Activated CD4-positive, alpha-beta T cell treated with anti-CD3 and anti-CD28 coated beads, Interleukin-2, amount 50 U/mL, for 4 hours (primary cell): ENCODE measurements at places on chromosomes 1 and 21.

GRCh38 chr1:24859063-24860010 lies 70.7 kb downstream of the RUNX3 start:
- DNase-seq = no peak

DNA sequence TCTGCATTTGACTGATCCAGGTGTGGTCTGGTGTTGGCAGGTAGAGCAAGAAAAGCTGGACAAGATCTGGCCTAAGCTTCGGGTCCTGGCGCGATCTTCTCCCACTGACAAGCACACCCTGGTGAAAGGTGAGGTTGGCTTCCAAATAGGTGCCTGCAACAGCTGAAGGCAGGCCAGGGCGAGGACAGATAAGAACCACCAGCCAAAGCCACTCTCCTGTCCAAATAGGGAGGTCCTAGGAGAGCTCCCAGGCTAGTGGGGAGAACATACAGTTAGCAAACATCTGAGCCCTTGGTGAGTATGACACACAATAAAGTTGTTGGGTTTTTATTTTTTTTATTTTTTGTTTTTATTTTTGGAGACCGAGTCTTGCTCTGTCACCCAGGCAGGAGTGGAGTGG lies 51.9 kb upstream of the LAX1 start:
- DNase-seq = no peak

- DNase-seq = no peak
Observed at GRCh38 chr1:56255516-56256152, 323.7 kb downstream of the PLPP3 start.

DNA sequence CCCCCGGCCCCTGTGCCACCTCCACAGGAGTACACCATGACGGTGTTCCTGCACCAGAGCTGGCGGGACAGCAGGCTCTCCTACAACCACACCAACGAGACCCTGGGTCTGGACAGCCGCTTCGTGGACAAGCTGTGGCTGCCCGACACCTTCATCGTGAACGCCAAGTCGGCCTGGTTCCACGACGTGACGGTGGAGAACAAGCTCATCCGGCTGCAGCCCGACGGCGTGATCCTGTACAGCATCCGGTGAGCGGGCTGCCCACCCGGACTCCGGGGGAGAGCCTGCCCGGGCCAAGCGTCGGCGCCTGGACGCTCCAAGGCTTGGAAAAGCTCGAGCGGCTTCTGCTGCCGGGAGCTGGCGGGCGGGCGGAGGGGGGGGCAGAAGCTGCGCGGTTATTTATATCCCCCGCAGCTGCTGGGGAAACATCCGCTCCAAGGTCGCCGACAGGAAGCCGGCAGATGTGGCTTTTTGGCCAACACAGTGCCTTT lies 6.4 kb downstream of the GABRD start:
- DNase-seq = no peak

DNA sequence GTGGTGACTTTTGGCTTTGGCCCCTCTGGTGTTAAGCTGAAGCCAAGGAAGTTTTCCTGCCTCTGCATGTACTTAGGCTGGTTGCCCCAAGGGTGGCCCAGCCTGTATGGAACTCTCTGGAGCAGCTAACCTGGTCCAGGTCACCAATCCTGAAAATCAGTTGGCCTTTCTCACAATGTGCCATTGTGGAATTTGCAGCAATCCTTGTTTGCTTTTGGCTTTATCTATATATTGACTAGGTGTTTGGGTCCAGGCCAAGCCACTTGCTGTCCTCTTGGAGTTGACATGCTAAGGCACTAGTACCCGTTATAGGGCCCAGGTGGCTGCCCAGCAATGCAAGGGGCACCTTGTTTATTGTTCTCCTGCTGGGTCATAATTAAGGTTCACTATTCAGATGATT lies 124.6 kb downstream of the CAMTA1 start:
- no peak for DNase-seq

GRCh38 chr1:47894410-47895278 lies 102.5 kb downstream of the TRABD2B start:
- no peak for DNase-seq

GRCh38 chr1:63902844-63903589 lies 129.2 kb downstream of the ROR1 start:
- DNase-seq = no peak

- no peak for DNase-seq
Observed at GRCh38 chr21:15564907-15565306, 164.9 kb upstream of the USP25 start.

- no peak for DNase-seq
Observed at GRCh38 chr1:227092069-227092468, 152.0 kb downstream of the COQ8A start.

- DNase-seq = no peak
Observed at GRCh38 chr1:180577361-180577760, 18.6 kb downstream of the OVAAL start.

GRCh38 chr1:246160905-246161304 lies 346.2 kb downstream of the SMYD3 start:
- DNase-seq = no peak

GRCh38 chr21:36075171-36075570 lies 5.3 kb downstream of the CBR1 start:
- no peak for DNase-seq

- no peak for DNase-seq
Observed at GRCh38 chr1:58803858-58804257, 20.0 kb upstream of the JUN start.

DNA sequence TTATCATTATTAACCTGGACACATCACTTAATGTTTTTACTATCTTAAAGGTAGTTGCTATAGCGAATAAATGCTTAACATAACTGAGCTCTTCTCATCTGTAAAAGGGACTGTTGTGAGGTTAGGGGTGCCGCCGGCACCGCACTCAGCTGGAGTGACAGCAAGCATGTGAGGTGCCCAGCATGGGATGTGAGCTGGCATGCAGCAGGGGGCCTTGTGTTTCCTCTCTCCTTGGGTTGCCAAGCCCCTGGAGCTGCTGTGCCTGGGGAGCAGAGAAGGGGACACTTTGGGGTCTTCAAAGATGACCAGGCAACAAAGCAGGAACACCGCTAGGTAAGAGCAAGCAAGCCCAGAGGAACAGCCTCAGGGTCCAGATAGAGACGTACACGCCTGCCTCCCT lies 2.1 kb upstream of the ZC3H12A start:
- no peak for DNase-seq

GRCh38 chr1:108097018-108097417 lies 103.1 kb downstream of the SLC25A24 start:
- no peak for DNase-seq

DNA sequence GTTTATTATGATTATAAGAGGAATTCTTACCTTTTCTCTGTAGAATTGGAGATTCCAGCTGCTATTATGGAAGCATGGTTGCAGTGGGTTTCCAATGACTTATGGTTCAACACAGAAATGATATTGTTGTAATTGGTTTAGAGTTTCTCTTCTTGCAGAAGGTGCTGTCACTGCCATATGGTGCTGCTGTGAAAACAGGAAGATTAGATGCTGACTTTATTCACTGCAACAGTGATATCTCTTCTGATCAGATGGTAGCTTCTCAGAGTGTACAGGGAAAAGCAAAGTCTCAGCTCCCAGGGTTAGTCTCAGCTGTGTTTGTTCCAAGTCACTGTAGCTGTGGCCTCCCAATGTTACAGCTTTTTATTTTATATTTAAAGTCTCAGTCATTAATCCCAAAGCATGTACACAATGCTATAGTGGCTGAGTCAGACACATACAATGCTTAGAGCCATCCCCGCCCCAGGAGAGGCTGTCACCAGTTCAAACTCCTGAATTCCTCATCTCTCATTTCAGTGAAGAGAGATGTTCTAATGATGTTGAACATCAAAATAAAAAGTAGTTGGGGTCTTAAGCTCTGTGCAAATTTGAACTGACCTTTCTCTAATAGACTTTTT lies 42.7 kb upstream of the RGS2 start:
- DNase-seq = no peak

- no peak for DNase-seq
Observed at GRCh38 chr1:108882837-108883236, 6.1 kb downstream of the GPSM2 start.

DNA sequence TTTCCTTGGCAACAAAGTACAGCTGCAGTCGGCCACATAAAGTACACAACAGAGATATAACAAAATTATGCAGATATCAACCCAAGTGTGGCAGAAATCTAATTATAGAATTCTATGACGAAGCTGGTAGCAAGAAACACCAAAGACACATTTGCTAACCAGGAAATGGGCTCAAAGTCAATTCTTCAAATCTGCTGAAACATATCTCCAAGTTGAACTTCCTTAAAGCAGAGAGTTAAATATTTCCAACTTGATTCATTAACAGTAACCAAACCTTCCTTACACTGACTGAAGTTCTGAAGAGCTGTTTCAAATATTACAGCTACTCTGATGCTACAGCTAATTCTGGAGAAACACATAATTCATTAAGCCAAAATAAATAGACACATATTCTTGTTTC lies 67.6 kb upstream of the SDC3 start:
- DNase-seq = no peak

DNA sequence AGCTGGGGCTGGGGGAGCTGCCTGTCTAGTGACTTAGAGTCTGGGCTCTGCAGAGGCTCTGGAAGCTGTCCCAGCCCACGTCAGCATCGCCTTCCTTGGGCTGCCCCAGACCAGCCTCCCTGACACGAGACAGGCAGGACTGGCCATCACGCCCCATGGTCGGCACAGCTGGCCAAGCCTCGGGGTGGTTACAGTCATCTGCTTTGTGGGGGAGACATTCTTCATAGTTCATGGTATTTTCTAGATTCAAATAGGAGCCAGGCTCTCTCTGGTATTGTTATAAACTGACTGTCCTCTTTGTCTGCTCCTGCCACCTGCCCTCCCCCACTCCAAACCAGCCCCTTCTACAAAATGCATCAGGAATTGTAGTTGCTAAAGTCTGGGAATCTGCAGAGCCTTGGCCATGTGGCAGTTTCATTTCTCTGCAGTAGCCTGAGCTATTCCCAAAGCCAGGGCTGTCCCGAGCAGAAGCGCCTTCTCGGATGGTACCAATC lies 29.4 kb downstream of the OLFML2B start:
- no peak for DNase-seq

GRCh38 chr1:118944133-118944532 lies 44.0 kb downstream of the TBX15 start:
- DNase-seq = no peak

DNA sequence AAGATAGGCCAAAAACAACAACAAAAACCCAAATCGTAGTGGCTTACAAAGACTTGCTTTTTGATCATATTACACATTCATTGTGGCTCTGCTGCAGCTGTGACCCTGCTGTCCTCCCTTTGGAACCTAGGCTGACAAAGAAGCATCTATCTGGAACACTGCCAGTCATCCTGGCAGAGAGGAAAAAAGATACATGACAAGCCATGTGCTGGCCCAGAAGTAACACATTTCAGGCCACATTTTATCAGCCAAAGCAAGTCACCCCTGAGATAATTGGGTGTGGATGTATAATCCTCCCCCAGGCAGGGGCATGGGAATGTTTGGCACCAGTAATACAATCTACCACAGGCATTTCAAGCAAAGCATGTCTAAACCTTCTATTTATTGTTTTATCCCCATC lies 37.2 kb upstream of the AGO1 start:
- DNase-seq = no peak

DNA sequence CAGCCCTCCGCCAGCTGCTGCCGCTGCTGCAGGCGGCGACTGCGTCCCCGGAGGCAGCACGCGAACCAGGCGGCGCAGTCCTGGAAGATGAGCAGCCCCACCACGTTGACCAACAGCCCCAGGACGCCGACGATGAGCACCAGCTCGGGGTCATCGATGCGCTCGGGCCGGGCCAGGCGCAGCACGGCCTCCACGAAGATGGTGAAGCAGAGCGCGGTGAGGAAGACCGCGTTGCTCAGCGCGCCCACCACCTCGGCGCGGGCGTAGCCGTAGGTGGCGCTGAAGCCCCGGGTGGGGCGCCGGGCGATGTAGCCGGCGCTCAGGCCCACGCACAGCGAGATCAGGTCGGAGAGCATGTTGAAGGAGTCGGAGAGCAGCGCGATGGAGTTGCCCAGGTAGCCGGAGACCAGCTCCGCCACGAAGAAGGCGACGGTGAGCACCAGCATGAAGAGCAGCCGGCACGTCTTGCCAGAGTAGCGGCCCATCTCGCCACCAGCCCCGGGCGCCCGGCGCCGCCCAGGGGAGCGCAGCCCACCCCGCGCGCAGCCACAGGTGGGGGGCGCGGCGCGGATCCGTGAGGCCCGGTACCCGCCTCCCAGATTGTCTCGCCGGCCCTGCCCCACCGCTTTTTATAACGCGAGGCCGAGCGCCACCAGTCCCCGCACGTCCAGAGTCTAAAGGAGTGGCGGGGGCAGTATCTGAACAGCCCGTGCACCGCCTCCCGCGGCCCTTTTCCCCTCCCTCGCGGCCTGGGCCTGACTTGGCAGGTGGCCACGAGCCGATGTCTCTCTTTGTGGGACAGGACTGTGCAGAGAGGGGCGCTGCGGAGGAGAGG lies at the start of gene SLC30A10:
TSS of gene SLC30A10 (minus strand) at position 602 of the 835 bp plus-strand sequence. CDS start at position 485, 117 bp downstream.
- no peak for DNase-seq

- DNase-seq = no peak
Observed at GRCh38 chr21:38228537-38228936, 28.3 kb upstream of the KCNJ15 start.

DNA sequence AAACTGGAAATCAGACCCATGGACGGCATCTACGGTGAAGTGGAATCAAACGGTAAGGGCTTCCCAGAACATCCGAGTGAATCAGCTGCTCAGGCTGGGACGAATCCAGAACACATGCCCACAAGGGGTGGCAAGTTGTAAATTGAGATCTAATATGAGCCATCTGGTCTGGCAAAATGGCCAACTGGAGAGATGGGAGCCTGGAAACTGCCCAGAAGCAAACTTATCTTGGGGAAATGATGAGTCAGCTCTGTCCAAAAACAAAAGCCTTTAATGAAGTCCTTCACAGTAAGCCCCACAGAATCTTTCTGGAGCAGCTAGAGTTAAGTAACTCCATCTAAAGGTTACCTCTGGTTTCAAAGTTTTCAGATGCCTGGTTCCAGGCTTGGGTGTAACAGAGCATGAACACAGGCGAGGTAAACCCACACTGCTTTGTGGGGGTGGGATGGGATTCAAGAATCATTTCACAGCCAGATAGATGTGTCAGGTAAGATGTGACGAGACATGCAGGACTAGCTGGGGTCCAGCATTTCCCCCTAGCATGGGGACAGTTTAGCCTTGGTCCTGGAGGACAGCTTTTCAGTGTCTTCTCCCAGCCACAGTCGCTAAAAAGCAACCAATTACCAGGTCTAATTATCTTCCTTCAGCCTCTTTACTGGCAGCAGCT lies 10.5 kb upstream of the SRP9 start:
- no peak for DNase-seq

DNA sequence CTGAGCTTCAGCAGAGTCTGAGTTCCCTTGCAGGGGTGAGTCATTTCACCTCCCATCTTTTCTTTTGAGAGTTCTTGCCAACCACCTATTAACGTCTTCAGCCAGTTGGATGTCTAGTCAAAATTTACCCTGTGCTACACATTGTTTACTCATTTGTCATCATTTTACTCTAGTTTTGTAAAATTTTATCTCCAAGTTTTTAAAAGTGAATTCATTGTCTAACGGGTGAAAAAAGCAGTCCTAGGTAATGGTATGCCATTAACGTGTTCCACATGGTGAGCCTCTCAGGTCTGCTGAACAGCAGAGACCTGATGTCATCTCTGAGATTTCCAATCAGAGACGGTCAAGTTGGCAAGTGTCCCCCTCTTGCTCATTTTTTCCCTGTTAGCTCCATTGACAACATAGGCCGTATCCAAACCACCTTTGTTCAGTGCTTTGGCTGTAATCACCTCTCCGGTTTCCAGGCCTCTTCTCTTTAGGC lies 85.4 kb downstream of the TBX15 start:
- no peak for DNase-seq
